ENCODE measurements at places on chromosomes 13 and 19.

DNA sequence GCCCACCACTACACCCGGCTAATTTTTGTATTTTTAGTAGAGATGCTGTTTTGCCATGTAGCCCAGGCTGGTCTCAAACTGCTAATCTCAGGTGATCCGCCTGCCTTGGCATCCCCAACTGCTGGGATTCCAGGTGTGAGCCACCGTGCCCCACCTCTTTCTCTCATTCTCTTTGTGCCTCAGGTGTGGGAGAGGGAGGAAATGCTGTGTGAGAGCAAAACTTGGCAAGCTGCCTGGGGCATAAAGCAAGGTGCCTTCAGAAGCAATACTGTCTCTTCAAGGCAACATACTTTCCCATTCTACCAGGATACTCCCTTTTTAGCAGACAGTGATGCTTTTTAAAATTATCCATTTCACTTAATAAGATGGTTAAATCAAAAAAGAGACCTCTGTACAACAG is 53.2 kb upstream of the RFC3 start:
- DNase-seq: no peak

GRCh38 chr13:56558698-56559320 is 581.9 kb upstream of the PRR20A start:
- DNase-seq: no peak

GRCh38 chr19:16385821-16386220 is 61.2 kb downstream of the KLF2 start:
- no peak for DNase-seq

DNA sequence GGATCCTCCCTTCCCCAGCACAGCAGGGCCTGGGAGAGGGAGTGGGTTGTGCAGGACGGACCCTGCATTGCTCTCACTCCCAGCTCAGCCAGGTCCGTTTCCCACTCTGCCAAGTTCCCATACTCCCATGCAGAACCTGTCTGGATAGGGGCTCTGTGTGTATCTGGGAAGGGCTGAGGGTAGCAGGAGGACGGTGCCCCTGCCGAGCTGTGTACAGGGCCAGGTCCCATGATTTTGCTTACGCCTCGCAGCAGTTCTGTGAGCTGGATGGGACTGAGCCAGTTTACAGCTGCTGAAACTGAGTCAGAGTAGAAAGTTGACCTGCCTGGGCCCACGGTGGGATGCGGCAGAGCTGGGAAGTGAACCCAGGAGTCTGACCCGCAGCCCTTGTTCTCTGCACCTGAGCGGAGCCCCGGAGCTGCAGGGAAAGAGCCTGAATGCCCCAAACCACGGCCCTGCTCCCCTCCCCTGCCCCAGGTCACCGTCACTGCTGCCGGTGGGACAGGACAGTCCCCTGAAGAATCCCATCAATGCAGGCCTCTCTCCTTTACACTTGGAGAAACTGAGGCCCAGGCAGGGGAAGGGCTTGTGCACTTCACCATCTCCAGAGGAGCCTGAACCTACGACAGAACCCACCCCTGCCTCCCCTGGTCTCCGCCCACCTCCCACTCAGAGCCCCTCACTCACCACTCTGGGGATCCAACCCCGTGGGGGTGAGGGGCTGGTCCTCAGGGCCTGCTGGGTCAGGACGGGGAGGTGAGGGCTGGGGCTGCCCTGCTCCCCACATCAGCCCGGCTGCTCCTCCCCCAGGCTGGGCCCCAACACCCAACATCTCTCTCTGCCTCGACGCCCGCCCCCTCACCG is 3.5 kb downstream of the LILRB5 start:
- no peak for DNase-seq

DNA sequence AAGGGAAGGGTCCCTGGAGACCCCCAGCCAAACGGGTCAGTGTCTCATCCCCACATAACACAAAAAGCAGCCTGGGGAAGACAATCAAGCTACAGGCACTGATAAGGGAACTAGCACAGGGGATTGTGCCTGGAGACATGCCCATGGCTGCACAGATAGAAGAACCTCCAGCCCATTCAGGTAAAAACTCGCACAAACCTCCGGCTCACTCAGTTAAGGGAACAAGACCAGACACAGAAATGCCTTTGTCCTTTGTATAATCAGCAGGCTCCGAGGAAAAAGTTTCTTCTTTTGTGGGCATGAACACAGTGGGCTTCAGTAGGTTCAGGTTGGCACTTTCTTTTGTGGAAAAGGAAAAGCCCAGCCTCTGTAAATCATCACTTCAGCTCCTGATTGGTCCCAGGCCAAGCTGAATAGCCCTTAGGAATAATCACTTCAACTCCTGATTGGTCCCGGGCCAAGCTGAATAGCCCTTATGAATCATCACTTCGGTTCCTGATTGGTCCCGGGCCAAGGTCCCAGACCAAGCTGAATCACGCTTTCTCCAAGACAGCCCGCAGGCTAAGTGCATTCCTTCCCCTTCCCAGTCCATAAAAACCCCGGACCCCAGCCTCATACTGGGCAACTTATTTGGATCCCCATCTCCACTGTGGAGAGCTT is 5.0 kb upstream of the ZNF230 start:
- DNase-seq: peak; percentile 3

DNA sequence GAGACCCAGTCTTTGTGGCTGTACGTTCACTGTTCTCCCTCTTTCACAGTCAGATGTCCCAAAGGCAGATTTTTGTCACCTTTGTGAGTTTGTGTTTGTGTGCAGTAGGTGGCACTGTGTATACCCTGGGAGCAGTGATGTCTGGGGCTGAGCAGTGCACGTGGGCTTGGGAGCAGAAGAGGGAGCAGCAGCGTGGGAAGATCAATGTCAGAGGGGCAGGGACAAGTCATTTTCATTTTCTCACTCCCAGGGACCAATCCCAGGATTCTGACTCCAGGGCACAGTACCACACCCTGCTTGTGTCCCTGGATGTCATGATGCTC is 2.0 kb upstream of the PSG6 start:
- peak; percentile 8 for DNase-seq

DNA sequence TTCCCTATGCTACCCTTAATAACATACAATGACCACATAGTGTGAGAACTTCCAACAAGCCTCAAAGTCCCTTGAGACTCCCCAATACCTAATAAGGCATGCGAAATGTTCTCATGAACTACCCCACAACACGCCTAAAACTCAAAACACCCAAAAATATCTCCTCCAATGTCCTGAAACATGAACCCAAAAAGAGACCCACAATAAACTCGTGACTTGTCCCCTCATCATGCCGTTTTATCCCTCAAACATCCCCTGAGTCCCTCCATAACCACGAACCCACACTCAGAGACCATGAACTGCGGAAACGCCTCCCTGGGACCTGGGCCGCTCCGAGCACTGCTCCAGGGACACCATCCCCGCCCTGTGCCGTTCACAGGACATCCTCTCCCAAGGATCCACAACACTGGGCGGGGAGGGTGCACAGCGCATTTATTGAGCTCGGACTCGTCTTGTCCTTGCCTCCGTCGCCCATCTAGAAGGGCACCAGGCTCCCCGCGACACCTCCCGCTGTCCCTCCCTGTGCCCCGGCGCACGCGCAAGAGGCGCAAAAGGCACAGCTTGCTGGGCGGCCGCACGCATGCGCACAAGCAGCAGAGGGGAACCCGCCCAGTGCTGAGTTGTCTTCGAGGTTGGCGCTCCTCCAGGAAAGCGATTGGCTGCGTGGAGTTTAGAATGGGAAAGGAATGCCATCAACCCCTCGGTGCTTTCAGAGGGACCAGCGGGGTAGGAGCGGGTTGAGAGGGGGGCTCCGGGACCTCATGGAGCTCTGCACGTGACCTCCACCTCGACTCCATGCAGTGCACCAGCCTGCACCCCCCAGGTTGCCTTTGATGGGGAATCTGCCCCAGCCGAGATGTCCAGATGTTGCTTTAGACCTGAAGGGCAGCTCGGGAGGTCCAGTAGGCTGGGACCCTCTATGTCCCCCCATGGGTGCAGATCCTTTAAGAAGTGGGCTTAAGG is 8.8 kb downstream of the FXYD3 start:
- DNase-seq: peak; percentile 98

- DNase-seq: no peak
Measured at GRCh38 chr13:97335488-97336134, 98.4 kb upstream of the RAP2A start.

DNA sequence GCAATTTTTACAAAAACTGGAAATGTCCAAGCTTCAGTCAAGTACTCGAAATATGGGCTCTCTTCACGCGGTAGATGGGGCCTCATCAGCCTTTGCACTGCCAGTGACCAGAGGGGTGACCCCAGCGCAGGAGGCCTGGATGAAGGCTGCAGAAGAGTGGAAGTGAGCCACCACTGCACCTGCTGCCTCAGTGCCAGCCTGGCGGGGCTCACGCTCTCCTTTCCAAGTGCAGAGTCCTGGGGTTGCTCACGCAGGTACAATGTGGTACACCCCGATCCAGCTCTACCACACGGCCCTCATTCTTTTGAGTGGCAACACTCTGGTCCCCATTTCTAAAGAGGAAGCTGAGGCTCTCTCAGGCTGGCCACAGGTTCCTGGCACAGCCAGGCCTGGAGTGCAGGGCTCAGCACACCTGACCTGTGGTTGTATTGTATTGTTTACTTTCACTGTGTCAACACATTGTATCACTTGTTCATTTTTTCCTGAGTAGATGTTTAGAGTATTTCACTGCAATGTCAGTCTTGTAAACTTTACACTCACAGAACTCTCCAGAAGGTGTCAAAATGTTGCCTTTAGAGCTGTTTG is 97.3 kb upstream of the SOX1 start:
- no peak for DNase-seq

GRCh38 chr19:19115954-19116353 is 22.3 kb downstream of the TMEM161A start:
- DNase-seq: peak; percentile 73

- DNase-seq: peak; percentile 86
Measured at GRCh38 chr19:50500060-50500752, 10.8 kb downstream of the JOSD2 start.

- DNase-seq: no peak
Measured at GRCh38 chr13:52026246-52026626, 1.7 kb downstream of the UTP14C start.

DNA sequence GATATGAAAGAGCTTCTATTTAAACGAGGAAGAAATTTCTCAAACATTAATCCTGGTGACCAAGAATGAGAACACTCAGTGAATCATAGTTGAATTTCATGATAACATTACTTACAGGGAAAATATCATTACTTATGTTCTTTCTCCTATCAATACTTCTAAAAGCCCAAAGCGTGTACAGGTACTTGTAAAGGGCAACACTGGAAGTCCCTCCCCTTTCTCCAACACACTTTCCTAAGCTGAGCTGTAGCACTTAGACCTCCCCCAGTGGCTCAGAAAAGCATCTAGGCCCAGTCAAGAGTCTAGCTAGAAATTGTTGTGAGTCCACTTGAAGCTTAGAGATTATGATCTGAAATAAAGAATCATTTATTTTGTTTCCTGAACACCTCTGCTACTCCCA is 150.7 kb downstream of the ABCC4 start:
- no peak for DNase-seq
